ENCODE measurements at places on chromosomes 12 and 14.

DNA sequence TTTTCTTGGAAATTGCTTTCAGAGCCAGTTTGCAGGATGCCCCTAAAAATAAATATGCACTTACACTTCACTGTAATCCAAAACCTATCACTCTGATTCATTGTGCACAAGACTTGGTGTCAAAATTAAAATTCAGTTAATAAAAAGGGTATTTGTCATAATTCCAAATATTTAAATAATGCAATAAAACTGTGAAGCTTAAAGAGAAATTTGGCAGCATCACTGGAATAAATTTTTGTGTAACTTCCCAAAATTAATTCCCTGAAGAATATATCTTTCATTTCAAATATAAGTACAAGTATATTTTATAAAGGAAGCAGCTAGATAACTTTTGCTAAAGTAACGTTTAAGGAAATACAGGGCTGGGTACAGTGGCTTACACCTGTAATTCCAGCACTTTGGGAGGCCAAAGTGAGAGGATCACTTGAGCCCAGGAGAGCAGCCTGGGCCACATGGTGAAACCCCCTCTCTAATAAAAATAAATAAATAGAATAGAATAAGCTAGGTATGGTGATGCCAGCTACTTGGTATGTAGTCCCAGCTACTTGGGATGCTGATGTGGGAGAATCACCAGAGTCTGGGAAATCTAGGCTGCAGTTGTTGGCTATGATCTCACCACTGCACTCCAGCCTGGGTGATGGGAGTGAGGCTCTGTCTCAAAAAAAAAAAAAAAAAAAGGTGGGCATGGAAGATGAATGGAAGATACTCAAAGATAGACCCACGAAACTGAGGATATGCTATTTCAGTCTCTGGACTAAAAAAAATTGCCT, 233.8 kb downstream of the FBXL14 start:
- DNase-seq = no peak

DNA sequence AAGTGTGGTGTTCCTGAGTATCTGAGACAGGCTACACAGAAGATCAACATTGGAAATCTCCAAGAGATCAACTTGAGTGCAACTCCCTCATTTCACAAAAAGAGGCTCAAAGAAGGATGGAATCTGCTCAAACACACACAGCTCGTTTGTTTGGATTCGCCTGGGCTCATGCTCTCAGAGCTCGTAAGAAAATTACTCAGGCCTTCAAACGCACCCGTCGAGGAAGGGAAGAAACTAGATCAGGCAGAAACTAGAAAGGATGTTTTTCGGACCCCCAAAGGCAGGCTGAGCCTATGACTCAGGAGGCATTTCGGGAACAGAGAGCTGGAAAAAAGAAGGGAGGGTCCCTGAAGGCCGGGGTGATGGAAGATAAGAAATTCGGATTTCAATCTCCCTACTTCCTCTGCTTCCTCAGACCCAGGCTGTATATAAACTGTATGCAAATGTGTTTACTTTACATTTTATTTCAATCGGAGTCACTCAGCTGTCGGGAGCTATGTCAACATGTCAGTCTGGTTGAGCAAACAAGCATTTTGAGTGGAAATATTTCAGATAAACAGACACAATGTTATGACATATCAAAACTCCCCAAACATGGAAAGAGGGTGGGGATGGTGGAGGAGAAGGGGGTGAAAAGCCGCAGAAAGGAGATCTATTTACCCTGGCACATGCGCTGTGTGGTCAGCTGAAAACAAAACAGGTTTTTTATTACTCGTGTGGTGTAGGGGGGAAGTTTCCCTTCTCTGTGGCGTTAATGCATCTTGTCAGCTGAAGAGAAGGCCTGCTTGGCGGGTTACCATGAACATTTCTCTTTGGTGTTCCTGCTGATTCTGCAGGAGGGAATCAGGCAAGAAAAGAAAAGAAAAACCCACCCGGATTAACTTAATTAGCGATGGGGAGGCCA, 129.1 kb upstream of the TBX3 start:
- no peak for DNase-seq

DNA sequence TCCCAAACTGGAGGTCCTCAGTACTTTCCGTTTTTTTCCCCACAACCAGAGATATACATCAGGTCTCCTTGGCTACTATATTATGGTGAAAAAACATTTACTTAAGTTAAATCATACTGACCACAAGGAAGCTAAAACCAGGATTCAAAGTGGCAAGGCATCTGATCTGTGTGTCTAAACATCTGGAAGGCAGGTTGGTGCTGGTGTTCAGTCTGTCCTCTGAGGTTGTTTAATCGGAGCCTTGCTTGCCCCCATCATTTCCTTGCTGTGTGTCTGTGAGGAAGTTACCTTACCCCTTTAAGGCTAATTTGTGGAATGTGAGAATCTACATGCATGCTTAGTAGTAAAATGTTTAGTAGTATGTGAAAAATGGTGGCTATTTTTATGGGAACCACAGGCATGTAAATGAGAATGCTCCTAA, 75.6 kb downstream of the GALNT4 start:
- no peak for DNase-seq

- DNase-seq = no peak
Observed at GRCh38 chr12:88723219-88723618, 142.9 kb upstream of the KITLG start.

- no peak for DNase-seq
Observed at GRCh38 chr12:121456551-121456950, 56.6 kb downstream of the RNF34 start.

GRCh38 chr12:3673981-3674708, 78.8 kb downstream of the CRACR2A start:
- DNase-seq = no peak

DNA sequence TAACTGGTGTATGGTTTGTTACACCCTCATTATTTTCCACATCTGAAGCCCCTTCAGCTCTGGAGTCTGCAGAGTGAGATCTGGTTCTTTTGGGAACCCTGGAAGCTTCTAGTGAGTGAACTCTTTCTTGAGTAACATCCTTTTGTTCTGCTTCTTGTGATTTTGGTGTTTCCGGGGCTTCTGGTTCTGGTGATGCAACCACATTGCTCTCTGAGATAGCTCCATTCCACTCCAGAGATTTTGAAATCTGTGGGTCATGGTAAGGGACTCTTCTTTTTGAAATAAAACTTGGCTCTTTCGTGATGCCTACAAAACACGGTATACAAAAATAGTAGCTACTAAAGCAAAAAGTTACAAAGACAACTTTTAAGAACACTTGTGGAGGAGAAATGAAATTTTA, 5.4 kb downstream of the MDM1 start:
- peak; percentile 35 for DNase-seq

DNA sequence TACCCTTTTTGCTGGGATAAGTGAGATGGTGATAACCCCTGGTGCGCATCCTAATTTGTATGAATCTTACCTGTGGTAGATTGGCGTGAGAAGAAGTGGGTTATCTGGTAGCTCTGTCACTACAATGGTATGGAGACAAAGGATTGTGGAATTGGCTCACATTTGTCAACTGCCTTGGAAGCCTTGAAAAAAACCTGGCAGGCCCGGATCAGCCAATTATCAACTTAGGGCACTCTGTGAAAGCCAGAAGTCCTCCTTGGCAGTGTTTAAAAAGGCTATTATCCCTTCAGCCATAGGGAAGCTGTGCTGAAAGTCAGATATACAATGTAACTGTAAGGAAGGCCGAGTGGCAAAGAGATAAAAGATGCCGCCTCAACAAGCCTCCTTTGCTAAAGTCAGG, 56.5 kb downstream of the WASHC3 start:
- no peak for DNase-seq

DNA sequence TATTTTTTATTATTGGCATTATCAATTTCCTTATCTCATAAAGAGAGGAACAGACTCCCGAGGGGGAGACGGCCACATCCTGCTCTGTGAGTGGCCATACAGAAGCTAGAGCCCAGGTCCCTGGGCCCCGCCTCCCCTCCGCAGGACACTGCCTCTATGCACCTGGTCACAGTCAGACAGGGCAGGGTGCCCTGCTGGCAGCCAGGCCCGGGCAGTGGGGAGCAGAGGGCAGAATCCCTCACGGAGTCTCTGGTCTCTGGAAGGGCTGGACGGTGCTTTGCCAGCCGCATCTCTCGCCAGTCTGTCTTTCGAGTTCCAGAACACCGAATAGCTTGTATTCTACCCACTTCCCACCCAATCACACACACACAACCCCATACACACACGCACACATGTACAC, 16.4 kb upstream of the CACNA2D4 start:
- DNase-seq = no peak

DNA sequence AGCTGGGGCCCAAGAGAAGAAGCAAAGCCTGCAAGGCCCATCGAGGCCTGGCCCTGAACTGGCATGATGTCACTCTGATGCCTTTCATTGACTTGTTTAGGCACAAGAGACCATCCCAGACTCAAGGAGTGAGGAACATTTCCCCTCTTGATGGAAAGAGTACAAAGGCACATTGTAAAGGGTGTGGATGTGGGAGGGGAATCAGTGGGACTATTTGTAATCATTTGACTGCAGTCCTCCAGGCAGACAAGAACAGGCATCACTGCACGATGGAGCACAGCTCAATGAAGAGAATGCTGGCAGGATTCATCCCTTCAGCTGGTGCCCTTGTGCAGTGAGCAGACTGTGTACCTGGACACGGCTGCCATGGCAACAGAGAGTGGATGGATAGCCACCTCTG, 87.9 kb downstream of the LGMN start:
- DNase-seq = no peak

DNA sequence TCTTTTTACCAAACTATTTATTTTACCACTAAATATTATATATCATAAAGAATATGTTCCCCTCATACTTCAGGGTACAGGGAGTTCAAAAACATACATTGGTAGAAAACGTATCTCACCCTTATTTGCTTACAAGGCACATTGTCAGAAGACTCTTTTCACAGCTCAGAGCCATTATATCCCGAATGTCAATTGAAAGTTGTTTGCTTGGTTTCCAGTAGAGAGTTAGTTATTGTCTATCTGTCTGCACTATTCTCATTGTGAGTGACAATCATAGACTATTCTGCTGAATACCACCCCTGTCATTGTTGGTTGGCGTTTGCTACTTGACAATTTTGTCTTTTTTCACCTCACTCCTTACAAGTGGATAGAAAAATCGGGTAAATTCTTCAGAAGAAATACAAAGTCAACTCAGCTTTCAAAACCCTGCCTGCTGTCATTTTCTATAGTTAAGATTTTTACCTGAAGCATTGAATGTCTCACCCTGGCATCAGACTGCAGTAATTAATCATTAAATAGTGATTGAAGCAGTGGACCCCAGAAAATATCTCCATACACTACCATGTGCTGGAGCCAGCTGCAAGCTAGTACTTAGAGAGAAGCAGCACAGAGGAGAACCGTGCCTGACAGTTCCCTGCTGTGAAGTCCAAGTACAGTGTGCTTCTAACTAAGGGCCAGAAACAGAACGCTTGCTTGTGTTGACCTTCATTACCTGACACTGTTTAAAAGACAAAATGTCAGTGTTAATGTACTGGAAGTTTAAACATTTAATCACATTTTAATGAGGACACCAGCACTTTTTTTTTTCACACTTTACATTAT, 510.6 kb downstream of the RERGL start:
- DNase-seq = no peak

- DNase-seq = no peak
Observed at GRCh38 chr12:6185961-6186827, 14.0 kb upstream of the CD9 start.

- DNase-seq = no peak
Observed at GRCh38 chr12:111275308-111275707, 93.6 kb downstream of the PHETA1 start.

DNA sequence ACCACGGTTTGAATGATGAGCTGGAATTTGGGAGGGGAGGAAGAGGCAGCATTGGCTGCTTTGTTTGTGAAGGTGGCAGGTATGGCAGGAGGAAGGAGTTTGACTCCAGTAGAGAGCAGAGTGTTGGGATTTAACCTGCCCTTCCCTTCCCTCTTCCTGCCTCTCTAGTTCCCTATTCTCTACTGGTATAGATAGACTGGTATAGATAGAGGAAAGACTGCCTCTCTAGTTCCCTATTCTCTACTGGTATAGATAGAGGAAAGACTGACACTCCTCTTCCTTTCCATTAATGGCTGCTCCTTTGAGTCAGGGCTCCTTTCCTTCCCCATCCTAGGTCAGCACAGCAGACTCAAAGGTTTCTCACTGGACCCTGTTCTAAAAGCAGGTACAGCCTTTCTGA, 8.4 kb upstream of the SYCP3 start:
- peak; percentile 52 for DNase-seq

- DNase-seq = peak; percentile 59
Observed at GRCh38 chr12:93441081-93441616, 598 bp downstream of the UBE2N start.

DNA sequence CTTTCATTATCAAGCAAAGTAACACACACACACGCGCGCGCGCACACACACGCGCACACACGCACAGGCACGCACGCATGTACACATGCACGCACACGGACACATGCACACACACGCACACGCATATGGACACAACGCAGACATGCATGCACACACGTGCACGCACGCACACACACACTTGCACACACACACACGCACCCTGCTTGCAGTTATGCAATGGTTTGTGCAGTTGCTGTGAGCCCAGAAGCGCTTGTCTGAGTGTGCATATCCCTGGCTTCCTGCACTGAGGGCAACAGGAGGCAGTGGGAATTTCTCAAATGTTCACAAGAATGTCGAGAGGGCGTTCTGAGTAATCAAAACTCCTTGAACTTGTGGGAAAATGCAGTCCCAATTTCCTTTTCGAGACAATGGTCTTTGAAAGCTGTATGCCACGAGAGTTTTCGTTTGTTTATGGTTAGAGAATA, 41.6 kb downstream of the NFKBIA start:
- DNase-seq = no peak

DNA sequence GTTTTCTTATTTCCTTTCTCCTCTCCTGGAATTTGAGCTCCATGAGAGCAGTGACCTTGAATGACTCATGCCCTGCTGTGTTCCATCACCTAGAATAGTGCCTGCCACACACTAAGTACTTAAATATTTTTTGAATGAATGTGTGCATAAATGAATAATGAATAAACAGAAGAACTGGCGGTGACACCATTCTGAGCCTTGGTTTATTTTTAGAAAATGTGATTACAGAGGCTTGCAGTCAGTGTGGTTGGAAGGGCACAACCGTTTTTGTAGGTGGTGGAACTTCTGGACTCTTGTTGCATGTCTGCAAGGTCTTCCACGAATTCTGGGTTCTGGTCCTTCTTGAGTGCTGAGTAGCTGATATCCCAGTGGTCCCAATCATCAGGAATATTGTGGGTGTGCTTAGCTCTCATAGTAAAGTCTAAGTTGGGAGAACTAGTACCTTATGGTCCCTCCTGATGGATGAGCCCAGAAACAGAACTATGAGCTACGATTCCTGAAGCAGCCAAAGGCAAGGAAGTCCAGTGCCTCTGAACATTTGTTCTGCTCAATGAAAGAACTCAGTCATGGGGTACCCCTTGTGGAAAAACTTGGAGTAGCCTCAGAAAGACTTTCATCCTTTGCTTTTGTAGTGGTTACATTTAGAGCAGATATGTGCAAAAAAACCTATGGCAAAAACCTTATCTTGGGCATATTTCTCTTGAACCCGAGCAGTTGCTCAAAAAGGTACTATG, 28.8 kb upstream of the BHLHE41 start:
- no peak for DNase-seq

- peak; percentile 15 for DNase-seq
Observed at GRCh38 chr14:66404051-66404545, 82.1 kb upstream of the CCDC196 start.
